ENCODE measurements at places on chromosomes 13 and 19.

DNA sequence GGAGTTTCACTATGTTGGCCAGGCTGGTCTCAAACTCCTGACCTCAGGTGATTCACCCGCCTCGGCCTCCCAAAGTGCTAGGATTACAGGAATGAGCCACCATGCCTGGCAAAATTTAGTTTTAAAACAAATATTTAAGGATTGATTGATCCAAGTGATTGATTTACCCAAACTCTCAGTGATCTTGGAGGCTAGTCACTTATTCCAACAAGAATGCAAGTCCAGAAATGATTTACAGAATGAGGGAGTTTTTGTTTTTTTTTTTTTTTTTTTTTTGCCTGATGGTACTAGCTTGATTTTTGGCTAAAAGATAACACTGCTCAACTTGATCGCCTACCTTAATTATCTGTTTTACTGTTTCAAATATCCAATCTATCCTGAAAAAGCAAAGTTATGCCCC is 5.7 kb upstream of the TEX26 start:
- no peak for DNase-seq

GRCh38 chr13:33286128-33286527 is 573 bp upstream of the STARD13 start:
- no peak for DNase-seq

- no peak for DNase-seq
Measured at GRCh38 chr19:6797646-6798045, 25.1 kb downstream of the VAV1 start.

DNA sequence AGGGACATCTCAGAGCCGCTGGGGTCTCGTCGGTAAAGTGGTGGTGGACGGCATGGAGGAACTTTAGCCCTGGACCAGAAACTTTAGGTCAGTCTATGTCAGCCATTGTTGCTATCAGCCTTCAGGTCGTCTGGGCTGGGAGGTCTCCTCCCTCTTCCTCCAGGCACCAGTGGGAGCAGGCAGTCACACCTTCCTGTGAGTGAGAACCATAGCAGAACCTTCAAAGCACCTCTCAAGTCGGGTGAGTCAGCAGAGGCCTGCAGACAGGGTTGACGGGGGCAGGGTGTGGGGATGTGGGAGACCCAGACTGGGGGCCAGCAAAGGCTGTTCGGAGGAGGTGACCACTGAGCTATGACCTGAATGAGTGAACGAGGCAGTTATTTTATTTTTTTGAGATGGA is 15.4 kb upstream of the SBNO2 start:
- peak; percentile 69 for DNase-seq
